Activated CD4-positive, alpha-beta T cell treated with anti-CD3 and anti-CD28 coated beads, Interleukin-2, amount 50 U/mL, for 4 hours (primary cell): ENCODE measurements at places on chromosomes 3 and 15.

- no peak for DNase-seq
Observed at GRCh38 chr3:144821583-144821982, 850.0 kb downstream of the DIPK2A start.

- DNase-seq, result no peak
Observed at GRCh38 chr3:176987901-176988650, 209.2 kb downstream of the TBL1XR1 start.

DNA sequence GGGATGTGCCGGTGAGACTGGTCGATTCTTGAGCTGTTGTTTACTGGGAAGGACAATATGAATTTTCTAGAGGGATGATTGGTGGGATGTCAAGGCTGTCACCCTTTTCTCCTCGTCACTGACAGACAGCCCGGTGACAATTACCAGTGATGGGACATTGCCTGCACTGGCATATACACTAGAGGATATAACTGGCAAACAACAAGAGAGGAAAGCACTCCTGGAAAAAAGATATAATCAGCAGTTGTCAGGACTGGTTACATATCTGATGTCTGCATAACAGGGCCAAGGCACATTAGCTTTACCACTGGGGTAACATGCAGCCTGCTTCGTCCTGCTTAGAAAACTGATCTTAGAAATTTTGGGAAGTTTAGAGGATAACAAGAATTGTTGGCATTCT is 131.1 kb downstream of the ROBO2 start:
- no peak for DNase-seq

DNA sequence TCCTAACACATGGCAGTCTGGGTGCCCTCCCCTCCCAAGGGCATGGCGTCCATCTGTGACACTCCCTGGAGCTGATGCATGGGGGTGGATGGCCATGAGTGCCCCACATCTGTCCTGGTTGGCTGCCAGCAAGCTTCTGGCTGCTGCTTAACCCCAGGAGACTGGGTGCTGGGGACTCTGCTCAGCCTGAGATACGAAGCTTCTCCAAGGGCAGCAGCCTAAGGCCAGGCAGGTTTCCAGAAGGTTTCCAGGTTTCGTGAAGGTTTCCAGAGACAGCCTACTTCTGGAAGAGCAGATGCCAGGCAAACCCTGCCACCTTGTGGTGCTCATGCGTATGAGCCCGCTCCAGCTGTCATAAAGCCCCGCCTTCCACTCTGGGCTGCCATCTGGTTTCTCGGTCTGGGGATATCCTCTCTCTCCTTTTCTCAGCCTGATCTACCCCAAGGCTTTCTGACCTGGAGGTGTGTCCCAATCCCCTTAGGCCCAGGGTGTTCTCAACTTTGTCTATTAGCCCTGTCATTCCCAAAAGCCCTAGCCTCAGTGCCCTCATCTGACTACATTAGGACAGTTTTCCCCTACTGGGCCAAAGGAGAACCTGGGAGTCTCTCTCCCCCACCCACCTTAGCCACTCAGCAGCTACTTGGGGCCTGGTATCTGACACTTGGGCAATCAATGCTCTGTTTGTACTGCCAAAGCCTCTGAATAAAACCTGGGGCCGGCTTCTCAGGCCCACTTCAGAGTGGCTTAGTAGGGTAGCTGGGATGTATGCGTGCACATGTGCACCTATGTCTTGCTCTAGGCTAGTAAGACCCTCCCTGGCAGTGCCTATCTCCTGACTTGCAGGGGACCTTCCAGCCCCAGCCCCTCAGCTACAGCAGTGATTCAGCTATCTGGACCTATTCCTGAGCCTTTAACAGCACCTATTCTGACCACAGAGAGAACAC is 12.0 kb downstream of the MRPL46 start:
- peak; percentile 22 for DNase-seq

DNA sequence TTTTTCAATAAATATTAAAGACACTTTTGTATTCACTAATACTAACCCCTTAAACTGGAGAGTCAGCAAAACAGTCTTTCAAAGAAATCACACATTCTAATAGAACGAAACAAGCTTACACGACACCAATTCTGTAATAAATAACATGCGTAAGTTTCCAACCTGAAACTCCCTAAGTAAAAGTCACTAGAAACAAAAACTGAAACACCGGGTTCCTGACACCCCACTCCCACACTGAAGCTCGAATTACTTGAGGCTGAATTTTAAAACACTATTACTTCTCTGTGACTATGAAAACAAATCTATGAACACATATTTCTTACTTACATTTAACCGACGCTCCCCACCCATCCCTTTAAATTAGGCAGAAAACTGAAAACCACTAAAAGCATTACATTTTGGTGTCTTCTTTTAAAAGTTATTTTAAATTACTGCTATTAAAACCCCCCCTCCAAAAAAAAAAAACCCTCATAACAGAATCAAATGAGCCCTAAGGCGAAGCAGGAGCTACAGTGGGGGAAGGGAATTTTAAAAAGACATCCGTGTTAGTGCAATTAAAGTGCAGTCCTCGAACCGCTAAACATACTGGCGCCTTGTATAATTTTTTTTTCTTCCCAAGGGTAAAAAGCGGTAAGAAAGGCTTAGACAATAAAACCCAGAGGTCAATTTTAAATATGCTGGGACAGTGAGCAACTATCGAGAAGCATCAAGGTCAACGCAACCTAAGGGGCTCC is 878 bp downstream of the SPPL2A start:
- peak; percentile 15 for DNase-seq

- no peak for DNase-seq
Observed at GRCh38 chr3:183259621-183260020, 6.6 kb downstream of the B3GNT5 start.

GRCh38 chr15:41918506-41919126 is 24.8 kb upstream of the SPTBN5 start:
- no peak for DNase-seq

DNA sequence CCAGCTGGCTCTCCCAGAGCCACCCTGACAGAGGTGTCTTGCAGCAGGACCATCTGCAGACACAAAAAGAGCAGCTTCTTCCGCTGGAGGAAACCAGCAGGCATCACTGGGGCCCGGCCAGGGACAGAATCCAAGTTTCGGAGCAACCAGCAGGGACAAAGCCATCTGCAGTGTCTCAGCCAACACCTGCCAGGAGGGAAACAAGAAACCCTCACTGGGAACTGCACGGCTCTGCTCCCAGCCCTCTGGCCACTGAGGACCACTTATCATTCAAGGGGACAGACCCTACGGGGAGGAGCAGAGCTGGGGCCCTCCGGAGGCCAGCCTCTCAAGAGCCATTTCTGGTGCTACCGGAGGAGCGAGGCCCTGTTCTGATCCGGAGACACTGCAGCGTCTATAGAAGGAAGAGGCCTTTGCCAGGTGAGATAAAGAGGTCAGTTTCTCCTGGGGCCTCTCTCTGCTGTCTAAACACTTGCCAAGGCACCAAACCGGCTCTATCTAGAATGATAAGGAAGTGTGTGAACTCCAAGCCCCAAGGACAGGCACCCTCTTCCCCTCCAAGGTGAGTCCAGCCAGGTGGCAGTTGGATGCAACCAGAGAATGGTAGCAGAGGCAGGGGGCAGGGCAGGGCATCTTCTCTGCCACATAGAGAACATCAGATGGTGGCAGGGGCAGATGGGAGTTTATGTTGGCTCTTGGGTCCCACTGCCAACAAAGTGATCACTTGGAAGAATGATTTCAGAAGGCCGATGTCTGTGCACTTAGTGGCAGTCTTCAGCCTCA is 89.0 kb downstream of the CHSY1 start:
- no peak for DNase-seq

DNA sequence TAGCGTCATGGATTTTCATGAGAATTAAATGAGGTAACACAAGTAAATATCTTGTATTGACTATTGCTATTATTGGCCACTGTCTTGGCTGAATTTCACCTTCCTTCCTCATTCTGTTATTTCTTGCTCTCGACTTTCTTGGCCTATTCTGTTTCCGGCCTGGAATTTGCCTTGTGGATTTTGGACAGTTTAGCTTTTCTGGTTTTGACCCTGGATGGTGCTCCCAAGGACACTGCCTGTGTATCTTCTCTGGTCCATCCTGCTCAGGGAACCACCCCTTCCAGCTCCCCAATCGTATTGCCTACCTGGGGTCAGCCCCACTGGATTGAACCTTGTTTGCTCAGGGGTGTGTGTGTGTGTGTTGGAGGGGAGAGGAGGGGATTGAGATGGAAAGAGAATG is 376.2 kb upstream of the C2CD4B start:
- no peak for DNase-seq

DNA sequence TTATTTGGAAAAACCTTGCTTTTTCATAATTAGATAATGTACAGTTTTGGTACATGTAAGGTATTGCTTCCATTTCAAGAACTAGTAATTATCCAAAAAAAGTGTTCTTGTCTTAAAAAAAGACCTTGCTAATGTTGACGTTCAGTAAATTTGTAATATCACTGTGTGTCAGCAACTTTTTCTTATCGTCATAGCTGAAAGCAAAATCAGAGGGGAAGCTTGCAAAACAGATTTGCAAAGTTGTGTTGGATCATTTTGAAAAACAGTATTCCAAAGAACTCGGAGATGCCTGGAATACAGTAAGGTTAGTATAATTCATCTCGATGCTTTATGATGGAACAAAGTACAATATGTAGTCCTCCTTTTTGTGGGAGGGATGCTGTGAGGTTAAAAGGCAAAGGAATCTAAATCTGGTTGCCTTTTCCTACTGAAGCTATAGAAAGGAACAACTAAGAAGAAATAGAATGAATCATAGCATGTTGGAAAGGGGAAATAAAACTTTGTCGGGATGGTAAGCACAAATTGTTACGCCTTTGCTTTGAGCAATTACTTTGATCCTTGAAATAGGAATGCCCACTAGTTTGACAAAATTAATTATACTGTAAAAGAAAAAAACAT is 1.5 kb downstream of the NSUN3 start:
- DNase-seq, result no peak
